CD4-positive, alpha-beta T cell treated with Interleukin-15 for 4 hours (primary cell): ENCODE measurements at places on chromosomes 4 and X.
A peak's percentile ranks its signal among the peaks of the same experiment; 100 is the strongest.

- no peak for DNase-seq
Measured at GRCh38 chrX:72030431-72030830, 101.3 kb downstream of the RTL5 start.

DNA sequence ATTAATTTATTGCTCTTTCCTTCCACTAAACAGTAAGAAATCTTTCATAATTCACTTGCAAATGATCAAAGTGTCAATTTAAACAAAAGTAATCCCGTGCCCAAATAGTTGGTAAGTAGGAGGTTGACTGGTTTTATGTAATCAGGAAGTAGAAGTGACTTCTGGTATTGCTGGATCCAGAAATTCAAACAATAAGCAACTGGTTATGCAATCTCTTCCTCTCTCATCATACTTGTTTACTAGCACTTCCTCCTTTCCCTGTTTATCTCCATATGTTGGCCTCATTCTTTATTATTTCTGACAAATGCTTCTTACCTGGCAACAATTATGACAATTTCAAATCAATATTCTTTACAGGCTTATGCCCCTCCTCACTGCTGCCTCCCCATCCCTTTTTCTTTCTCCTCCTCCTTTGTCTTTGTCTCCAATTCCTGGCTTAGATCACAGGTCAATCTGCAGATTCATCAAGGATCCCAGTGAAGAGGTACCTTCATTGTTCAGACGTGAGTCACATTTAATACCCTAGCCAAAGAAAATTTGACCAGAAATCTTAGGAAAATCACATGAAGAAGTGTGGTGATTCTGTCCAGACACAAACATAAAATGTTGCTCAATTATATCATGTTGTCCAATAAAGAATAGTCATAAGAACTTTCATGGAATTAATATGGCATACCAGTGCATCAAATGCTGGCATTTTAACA, 323.2 kb upstream of the PCDH7 start:
- DNase-seq = no peak

- peak; percentile 34 for DNase-seq
Measured at GRCh38 chr4:143399113-143399949, 62.7 kb downstream of the GAB1 start.

- no peak for DNase-seq
Measured at GRCh38 chr4:52317361-52317879, 266.3 kb downstream of the SPATA18 start.

- peak; percentile 62 for DNase-seq
Measured at GRCh38 chr4:40241941-40242340, 45.1 kb downstream of the RHOH start.

DNA sequence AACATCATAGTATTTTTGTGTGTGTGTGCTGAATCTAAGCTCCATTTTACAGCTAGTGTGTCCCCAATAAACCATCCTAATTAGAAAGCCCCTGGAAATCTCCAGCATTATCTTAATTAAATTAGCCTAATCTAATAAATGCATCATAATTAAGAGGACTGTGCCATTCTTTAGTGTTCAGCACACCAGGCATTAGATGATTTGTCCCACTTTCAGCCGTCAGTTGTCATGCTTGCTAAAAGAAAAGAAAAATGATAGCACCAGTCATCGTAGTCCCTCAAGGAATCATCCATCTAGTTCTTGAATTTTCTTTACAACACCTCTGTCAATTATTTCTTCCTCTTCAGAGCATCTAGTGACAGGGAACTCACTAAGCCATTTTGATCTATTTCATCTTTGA, 155.9 kb downstream of the PALLD start:
- DNase-seq = no peak
